Cortex of kidney (tissue), 1 donor: ENCODE measurements at places on chromosomes 13 and 19.

DNA sequence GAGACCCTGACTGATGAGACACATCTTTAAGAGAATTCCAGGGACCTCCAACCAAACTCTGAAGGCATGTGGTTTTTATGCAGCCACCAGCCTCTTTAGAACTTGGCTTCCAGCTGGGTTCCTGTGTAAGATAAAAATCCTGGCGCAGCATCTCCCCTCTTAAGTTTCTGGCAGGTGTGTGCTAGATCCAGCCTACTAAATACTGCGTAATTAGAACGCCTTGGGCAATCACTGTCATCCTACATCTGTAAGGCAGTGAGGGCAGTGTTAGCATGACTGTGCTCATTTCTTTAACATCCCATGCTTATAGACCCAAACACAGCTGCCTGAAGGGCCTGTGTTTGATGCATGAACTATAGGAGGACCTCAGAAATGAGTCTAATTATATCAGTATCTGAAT lies 173.5 kb upstream of the OBI1 start:
- DNase-seq, result no peak

GRCh38 chr19:50975766-50976165 lies 6.4 kb upstream of the KLK6 start:
- DNase-seq, result no peak

DNA sequence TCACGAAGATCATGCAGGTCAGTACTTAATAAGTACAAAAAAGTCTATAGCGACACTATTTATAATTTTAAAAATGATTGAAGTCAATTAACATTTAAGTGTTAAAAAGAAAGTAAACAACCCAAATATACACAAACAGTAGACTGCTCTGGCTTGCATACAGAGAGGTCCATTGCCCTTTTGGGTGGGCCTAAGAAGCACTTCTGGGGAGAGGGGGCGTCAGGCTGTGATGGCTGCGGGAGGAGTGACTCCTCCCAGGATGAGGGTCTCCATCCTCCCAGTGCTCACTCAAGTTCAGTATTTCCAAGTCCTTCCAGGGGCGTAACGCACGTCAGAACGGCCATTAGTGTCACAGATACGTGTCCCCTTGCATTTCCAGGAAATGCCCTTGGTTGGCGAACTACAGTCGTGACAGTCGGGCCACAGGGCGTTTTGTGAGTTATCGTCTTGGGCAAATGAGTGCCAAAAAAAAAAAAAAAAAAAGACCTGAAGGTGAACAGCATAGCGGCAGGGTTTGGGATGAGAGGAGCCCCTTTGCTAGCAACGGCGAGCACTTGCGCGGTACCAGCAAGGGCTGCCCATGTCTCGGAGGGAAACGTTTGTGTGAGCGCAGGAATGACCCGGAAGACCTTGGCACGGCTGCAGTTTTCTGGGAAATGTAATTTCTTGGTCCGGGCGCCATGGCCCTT lies at the start of gene SCGB2B2:
Gene SCGB2B2 (minus strand): TSS at position 463 of the 689 bp plus-strand sequence. CDS start 82,596 bp downstream, outside the sequence.
- no peak for DNase-seq

DNA sequence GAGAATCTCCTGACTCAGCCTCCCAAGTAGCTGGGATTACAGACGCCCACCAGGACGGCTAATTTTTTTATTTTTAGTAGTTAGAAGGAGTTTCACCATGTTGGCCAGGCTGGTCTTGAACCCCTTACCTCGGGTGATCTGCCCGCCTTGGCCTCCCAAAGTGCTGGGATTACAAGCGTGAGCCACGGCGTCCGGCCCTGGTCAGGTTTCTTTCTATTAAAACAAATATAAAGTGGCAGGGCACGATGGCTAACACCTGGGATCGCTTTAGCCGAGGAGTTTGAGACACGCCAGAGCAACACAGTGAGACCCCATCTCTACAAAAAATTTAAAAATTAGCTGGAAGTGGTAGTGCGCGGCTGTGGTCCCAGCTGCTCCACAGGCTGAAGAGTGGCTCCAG lies 1.5 kb upstream of the MED25 start:
- no peak for DNase-seq
